ENCODE measurements at places on chromosomes 2 and 18. TPM values are rescaled to one million over a fixed set of nuclear protein-coding genes. Genes with fewer than 3 reads are reported as not detected.

GRCh38 chr2:213199871-213200270 lies 48.5 kb upstream of the IKZF2 start:
- no peak overlapping the region for H3K4me3 ChIP-seq
- H3K36me3 ChIP-seq = no peaks in the 10 kb centered on the region
- no peaks in the 10 kb centered on the region for H3K27me3 ChIP-seq

- H3K4me1 ChIP-seq = peaks cover 4% of the 10 kb centered on the region
- no peaks in the 10 kb centered on the region for H3K36me3 ChIP-seq
- H3K27me3 ChIP-seq = peaks cover 2% of the 10 kb centered on the region
- no peak overlapping the region for H3K4me3 ChIP-seq
- peak; percentile 57 for DNase-seq
- H3K27ac ChIP-seq = no peak overlapping the region
Observed at GRCh38 chr2:232444409-232445148, 11.4 kb upstream of the ALPI start.

DNA sequence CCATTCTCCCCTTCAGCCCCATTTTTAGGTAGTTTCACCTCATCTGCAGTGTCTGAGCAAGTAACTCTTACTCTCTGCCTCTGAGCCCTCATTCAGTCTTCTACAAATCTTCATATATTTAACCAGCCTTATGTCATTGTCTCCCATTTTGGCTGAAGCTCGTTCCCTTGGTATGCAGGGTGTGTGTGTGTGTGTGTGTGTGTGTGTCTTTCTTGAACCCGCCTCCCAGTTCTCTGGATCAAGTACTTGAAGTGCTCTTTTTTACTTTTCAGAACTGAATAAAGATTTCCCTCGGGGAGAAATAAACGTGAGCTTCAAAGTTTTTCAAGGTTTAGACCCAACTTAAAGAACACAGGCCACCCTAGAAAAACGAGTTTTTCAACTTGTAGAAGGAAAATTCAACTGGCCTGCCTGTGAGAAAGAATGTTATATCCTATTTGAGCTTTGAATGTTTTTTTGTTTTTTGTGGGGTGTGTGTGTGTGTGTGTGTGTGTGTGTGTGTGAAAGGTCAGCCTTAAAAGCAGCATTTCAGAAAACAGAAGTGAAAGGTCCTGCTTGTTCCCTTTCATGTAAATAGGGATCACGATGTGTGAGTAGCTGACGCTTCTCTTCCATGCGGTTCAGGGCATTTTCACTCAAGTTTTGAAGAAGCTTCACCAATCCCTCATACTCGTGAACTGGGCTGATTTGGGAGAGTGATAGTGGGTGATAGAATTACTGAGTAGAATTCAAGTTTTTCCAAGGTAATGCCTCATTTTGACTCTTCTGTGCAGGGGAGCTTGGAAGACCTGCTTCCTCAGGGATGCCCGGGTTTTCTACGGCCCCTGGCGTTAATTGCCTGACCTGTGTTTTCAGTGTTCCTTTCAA lies 50.6 kb upstream of the EML6 start:
- peaks cover 48% of the 10 kb centered on the region for H3K4me1 ChIP-seq
- H3K27ac ChIP-seq = peak overlapping the region; percentile 73
- H3K27me3 ChIP-seq = peaks cover 23% of the 10 kb centered on the region
- DNase-seq = no peak

DNA sequence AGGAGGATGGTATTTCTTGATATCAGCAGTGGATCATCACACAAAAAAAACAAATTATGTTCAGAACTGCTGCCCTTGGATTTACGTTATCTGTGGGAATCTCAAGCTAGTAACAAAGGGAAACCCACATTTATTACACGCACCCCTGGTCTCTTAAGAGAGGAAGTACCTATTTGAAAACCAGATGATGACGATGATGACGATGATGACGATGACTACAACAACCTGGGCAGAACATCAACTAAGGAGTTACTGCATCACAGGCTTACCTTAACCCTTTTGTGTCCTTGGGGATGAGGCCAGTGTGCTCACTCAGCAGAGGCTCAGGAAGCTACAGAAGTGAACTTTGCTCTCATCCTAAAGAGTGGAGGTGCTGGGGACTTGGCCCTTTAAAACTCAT lies 169.4 kb downstream of the FSHR start:
- no peak overlapping the region for H3K4me3 ChIP-seq
- peaks cover 3% of the 10 kb centered on the region for H3K27me3 ChIP-seq
- no peaks in the 10 kb centered on the region for H3K4me1 ChIP-seq
- no peak for DNase-seq

DNA sequence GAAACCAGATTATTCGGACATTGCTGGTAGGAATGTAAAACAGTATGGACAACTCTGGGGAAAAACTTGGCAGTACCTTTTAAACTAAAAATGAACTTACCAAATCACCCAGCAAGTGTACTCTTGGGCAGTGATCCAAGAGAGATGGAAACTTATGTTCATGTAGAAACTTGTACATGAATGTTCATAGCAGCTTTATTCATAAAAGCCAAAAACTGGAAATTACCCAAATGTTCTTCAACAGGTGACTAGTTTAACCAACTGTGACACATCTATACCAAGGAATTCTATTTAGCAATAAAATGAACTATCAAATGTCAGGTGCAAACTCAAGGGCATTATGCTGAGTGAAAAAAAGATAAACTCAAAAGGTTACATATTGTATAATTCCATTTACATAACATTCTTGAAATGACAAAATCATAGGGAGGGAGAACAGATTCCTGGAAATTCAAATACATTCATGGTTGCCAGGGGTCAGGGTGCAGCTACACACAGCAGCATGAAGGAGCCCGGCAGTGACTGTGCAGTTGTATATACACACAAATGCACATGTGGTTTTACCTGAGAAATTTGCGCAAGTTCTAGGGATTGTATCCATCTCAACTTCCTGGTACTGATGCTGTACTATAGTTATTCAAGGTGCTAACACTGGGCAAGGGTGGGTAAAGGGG lies 3.5 kb upstream of the RNU4ATAC start:
- no peaks in the 10 kb centered on the region for H3K27me3 ChIP-seq
- peaks cover 45% of the 10 kb centered on the region for H3K4me1 ChIP-seq
- no peak for DNase-seq
- peaks cover 31% of the 10 kb centered on the region for H3K36me3 ChIP-seq
- H3K4me3 ChIP-seq = peak overlapping the region; percentile 34
- H3K27ac ChIP-seq = peak overlapping the region; percentile 68

ELOA2 gene
- not detected for total RNA-seq

CCNT2 gene
- total RNA-seq = 41.4 TPM

GRCh38 chr2:199458009-199458805 lies 468 bp upstream of the SATB2 start:
- peaks cover 55% of the 10 kb centered on the region for H3K27me3 ChIP-seq
- H3K4me1 ChIP-seq = peaks cover 19% of the 10 kb centered on the region
- DNase-seq = no peak
- no peak overlapping the region for H3K27ac ChIP-seq

DNA sequence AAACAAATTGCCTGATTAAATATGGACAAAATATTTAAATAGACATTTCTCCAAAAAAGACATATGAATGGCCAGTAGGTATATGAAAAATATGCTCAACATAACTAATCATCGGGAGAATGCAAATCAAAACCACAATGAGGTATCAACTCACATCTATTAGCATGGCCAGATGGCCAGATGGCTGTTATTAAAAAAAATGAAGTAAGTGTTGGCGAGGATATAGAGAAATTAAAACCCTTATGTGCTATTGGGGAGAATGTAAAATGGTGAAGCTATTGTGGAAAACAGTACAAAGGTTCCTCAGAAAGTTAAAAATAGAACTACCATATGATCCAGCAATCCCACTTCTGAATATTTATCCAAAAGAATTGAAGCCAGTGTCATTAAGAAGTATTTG lies 272.3 kb upstream of the ZNF804A start:
- H3K27ac ChIP-seq = no peak overlapping the region
- no peaks in the 10 kb centered on the region for H3K36me3 ChIP-seq
- no peaks in the 10 kb centered on the region for H3K27me3 ChIP-seq

- no peak overlapping the region for H3K27ac ChIP-seq
- H3K4me1 ChIP-seq = no peaks in the 10 kb centered on the region
- no peaks in the 10 kb centered on the region for H3K36me3 ChIP-seq
- no peak for DNase-seq
- peaks cover 8% of the 10 kb centered on the region for H3K27me3 ChIP-seq
Observed at GRCh38 chr2:147588191-147588590, 256.6 kb upstream of the ACVR2A start.

DNA sequence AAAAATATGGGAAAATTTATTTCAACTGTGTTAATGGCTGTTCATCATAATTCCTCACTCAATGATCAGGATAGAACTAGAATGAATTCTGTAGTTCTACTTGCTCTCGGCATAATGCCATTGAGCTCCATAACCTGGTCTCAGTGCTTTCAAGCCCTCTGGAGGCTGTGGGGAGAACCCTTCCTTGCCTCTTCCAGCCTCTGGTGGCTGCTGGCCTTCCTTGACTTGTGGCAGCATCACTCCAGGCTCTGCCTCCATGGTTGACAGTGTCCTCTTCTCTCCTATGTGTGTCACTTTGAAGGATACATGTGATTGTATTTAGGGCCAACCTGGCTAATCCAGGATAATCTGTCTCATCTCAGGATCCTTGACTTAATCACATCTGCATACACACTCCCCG lies 26.9 kb upstream of the CABYR start:
- peaks cover 17% of the 10 kb centered on the region for H3K4me1 ChIP-seq
- H3K27me3 ChIP-seq = no peaks in the 10 kb centered on the region
- DNase-seq = no peak
- peaks cover 13% of the 10 kb centered on the region for H3K36me3 ChIP-seq

INHBB gene
- not detected for total RNA-seq

DNA sequence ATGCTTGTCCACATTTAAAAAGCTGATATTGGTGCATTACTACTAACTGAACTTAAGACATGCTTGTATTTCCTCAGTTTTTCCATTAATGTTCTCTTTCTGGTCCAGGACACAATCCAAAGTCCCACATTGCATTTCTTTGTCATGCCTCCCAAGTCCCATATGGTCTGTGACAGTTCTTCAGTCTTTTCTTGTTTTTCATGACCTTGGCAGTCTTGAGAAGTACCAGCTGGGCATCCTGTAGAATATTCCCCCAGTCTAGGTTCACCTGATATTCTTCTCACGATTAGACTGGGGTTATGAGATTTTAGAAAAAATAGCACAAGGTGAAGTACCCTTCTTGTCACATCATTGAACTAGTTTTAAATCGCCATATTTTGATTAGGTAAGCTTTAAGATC lies 10.3 kb upstream of the ZBTB14 start:
- H3K27me3 ChIP-seq = peaks cover 17% of the 10 kb centered on the region
- peaks cover 10% of the 10 kb centered on the region for H3K4me1 ChIP-seq
- H3K36me3 ChIP-seq = no peaks in the 10 kb centered on the region
- H3K27ac ChIP-seq = no peak overlapping the region
- H3K4me3 ChIP-seq = no peak overlapping the region
- no peak for DNase-seq

DNA sequence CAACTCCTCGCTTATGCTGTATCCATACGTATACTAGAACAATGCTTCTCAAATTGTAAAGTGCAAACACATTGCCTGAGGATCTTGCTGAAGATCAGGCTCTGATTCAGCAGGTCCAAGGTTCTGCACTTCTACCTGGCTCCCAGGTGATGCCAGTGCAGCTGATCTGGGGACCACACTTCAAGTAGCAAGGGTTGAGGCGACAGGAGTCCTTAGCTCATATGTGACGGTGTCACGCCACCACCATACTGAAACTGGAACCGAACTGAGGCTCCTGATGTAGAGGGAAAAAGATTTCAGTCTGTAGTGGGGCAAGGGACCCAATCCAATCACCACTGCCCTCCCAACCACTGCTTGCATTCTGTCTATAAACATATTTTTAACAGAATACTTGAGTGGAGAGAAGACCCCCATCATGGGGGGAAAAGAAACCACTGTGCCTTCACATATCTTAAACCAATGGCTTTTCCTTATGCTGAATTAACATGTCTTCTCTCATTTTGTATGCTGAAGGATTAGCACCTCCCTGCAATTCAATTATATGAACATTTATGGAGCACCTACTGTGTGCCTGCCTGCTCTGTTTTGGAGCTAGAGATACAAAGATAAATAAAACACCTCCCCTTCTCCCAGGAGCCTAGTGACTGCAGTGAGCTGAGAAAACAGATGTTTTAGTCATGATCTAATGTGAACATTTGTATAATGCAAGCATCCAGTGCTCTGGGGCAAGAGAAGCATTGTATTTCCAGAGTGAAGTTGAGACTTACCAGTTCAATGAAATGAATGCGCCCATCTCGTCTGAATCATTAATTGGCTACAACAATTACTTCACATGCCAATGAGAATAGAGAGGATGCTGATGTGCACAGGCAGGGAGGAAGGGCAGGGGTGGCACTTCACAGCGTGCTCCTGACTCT lies 6.6 kb upstream of the ASAP2 start:
- no peaks in the 10 kb centered on the region for H3K4me1 ChIP-seq
- H3K4me3 ChIP-seq = no peak overlapping the region
- H3K36me3 ChIP-seq = no peaks in the 10 kb centered on the region
- H3K27ac ChIP-seq = no peak overlapping the region
- no peak for DNase-seq
- peaks cover 34% of the 10 kb centered on the region for H3K27me3 ChIP-seq

DNA sequence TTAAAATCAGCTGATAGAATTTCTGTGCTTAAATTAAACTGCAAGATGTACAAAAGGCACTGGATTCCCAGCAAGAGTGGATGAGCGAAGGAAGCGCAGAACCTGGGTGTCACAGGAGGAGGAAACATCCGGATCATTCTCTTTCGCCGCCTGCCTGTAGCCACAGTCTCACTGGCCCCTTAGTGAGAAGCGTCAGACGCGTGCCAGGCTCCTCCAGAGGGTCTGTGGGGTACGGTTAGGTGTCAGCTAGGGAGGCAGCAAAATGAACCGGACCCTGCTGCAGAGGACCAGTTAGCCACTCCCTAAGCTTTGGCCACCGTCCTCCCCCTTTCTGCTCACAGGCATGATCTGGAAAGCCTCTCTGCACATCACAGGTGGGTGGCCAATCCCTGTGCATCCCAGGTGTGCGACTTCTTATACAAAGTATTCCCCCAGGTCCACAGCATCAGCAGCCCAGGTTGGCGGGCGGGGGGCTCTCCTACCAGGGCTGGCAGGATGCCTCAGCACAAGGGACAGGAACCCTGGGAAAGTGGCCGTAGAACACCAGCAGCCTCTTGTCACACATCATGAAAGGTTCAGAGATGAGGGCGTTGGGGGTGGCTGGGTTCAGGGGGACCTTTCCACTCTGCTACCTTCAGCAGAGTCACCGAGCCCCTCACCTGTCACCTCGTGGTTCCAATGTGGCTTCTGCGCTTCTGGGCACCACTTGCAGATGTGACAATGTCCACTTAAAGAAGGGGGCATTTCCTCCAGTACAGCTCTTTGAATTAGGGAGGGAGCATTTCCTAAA lies 61.1 kb upstream of the SLC66A3 start:
- H3K4me1 ChIP-seq = no peaks in the 10 kb centered on the region
- no peak overlapping the region for H3K4me3 ChIP-seq
- no peak overlapping the region for H3K27ac ChIP-seq
- H3K27me3 ChIP-seq = peaks cover 22% of the 10 kb centered on the region

- H3K4me3 ChIP-seq = no peak overlapping the region
- DNase-seq = no peak
- H3K4me1 ChIP-seq = no peaks in the 10 kb centered on the region
- no peaks in the 10 kb centered on the region for H3K27me3 ChIP-seq
Observed at GRCh38 chr18:21342372-21342771, 100.3 kb downstream of the GREB1L start.

ATOH8 gene
- 0.29 TPM for total RNA-seq

- no peaks in the 10 kb centered on the region for H3K36me3 ChIP-seq
- DNase-seq = no peak
- no peaks in the 10 kb centered on the region for H3K27me3 ChIP-seq
- H3K4me1 ChIP-seq = no peaks in the 10 kb centered on the region
- H3K4me3 ChIP-seq = no peak overlapping the region
Observed at GRCh38 chr2:124698979-124699565, 674.0 kb downstream of the CNTNAP5 start.
